ENCODE measurements at places on chromosomes 5 and 9.

- no peak for DNase-seq
Measured at GRCh38 chr9:35422753-35423152, 67.2 kb upstream of the RUSC2 start.

- no peak for DNase-seq
Measured at GRCh38 chr5:102375876-102376275, 79.8 kb upstream of the SLCO4C1 start.

GRCh38 chr5:151033217-151033934, 13.0 kb downstream of the GPX3 start:
- DNase-seq = no peak

- DNase-seq = no peak
Measured at GRCh38 chr5:113742176-113742575, 228.7 kb downstream of the YTHDC2 start.

- DNase-seq = no peak
Measured at GRCh38 chr5:151459680-151460324, 12.4 kb downstream of the SLC36A1 start.

Data from activated CD4-positive, alpha-beta T cell treated with anti-CD3 and anti-CD28 coated beads, Interleukin-2, amount 50 U/mL, for 1 hour (primary cell).